Cerebellum (tissue), 4 donors: ENCODE measurements at places on chromosomes 4 and X.

DNA sequence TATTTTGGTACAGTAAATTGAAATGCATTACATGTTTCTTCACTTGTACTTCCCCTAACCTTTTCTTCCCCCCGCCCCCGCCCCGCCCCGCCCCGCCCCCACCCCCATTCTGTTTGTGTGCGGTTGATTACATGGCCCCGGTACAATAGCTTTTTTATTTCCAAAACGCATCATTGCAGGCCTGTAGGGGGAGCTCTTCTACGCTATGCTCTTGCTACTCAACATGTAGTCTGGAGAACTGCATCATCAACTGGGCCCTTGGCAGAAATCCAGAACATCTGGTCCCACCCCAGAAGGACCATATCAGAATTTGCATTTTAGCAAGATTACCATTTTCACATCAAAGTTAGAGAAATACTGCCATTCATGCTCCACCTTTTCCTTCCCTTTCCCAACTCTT lies 333.3 kb upstream of the DDX53 start:
- DNase-seq, result no peak

DNA sequence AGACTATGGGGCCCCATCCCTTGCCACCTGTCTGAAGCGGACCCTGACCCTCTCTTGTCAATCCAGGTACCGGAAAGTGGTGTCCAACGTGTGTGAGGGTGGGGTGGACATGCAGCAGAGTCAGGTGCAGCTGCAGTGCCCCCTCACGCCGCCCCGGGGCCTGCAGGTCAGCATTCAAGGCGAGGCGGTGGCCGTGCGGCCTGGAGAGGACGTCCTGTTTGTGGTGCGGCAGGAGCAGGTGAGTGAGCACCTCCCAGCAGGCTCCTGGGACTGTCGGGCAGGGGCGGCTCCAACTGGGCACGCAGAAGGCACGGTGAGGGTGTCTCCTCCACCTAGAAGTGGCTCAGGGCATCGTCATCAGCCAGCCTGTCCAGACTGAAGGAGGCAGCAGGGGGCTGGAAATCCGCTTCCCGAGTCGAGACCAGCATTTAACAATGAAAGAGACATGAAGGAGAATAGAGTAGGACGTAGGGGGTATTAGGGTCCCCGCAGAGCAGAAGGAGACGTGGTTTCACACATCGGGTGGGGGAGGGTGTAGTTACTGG lies 221.6 kb downstream of the AFAP1 start:
- DNase-seq, result no peak

DNA sequence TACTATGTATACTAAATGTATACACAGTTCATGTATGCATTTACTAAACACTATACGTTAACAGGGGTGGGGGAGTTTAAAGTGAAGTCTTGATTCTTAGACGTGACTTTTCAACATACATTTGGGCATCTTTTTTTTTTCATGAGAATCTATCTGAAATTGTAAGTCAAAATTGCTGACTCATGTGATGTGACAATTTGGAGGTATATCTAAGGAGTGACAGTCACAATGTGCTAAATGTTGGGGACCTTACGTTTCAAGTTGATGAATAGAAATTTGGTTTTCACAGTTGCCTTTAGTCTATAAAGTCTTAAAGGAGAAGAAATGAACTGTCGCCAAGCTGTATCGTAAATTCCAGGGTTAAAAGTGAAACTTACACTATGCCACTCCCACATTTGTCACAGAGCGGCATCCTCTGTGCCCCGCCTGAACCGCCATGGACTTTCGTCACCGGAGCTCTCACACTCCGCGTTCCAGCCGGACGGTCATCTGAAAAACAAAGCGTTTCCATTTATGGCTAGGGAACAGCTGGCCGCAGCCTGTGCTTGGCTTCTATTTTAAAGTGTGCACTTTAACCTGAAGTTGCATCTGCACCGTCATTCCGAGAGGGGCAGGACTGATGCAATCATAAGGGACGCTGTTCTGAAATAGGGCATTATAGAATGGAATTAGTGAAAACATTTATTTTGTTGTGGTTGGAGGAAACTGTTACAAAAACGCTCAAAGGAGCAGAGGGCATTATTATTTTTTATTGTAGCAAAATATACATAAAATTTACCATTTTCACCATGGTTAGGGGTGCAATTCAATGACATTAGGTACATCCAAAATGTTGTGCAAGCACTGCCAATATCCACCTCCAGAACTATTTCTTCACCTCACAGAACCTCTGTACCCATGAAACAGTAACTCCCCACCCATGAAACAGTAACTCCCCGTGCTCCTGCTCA lies 30.9 kb downstream of the PDLIM3 start:
- DNase-seq, result no peak

DNA sequence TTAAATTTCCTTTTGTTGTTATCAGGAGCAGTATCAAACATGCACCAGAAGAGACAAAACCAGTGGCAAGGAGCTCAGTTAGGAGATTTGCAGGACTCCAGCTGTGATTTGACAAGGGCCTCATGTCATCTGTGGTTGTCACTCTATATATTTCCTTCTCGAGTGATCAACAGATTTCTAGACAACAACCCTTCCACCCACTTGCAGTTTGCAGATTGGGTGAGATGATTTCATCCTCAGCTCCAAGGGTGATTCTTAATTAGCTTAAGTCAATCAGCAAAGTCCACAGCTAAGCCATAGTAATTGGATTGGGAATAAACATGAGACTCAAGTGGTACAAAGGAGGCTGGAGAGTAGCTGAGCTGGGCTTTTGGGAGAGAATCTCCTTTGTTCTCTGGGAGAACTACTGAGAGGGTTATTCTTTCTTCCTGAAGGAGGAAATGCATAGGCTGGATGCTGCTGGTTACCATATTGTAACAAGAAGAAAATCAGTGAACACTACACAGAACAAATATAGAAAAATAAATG lies 192.8 kb downstream of the PPARGC1A start:
- DNase-seq, result no peak

GRCh38 chr4:165454426-165454825 lies 75.6 kb downstream of the CPE start:
- no peak for DNase-seq

DNA sequence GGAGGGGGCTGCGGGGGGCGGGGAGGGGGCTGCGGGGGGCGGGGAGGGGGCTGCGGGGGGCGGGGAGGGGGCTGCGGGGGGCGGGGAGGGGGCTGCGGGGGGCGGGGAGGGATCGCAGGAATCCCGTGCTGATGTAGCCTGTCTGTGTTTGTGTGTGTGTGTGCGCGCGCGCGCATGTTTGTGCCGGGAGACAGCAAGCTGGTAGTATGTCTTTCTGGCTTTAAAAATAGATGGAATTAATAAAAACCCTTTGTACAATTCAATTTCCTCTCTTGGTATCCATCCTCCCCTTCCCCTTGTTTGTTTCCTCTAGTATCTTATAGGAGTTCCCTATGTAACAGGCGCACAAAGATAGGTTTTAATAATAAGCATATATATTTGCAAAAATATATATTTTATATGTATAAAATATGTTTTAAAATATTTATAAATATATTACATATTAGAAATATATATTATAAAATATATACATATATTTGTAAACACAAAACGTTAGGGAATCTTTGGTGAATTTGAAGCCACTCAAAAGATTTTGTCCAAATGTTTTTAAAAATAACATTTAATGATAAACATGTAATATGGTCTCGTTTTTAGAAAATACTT lies 782 bp downstream of the ARHGAP24 start:
- no peak for DNase-seq

- no peak for DNase-seq
Observed at GRCh38 chr4:67565284-67565683, 6.8 kb downstream of the STAP1 start.

DNA sequence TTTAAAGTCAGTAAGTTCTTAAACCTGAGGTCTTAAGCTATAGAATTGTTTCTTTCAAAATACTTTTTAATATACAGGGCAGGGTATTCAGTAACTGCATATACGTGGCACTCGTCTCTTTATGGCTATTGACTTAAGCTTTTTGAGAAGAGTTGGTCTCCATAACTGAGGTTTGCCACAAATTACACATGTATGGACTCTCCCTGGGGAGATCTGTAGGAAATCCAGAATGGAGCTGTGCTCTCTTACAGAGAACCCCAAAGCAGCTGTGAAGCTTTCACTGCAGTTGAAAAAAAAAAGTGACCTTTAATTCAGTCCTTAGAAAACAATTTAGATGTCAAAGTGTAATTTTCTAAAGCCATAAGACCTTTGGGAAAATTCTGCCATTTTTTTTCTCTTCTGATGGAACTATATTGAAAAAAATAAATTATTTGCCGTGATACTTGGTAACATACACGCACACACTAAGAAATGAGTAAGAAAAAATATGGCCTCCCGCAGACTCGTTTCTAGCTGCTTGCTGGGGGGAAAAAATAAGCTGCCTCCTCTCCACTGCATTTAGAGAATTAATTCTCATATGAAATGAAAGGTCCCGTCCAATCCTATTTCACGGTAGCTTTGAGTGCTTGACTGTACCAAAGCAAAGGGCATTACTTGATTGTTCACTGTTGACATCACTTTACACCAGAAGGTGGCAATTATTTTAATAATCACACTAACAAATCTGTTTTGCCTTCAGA lies 159.4 kb upstream of the TENM3 start:
- no peak for DNase-seq
